Activated T-helper 1 cell treated with anti-CD3 and anti-CD28 coated beads, Interleukin-12 subunit alpha, Interleukin-12 subunit beta, Interleukin-2, Interleukin-4 antibody, amounts not matched to agents 30 ng/mL and 10 ng/mL and 1 ng/mL, durations not matched to agents 14 hours and 24 hours and 36 hours (primary cell): ENCODE measurements at places on chromosomes 7 and 10. TPM values are rescaled to one million over a fixed set of nuclear protein-coding genes. Genes with fewer than 3 reads are reported as not detected.

DNA sequence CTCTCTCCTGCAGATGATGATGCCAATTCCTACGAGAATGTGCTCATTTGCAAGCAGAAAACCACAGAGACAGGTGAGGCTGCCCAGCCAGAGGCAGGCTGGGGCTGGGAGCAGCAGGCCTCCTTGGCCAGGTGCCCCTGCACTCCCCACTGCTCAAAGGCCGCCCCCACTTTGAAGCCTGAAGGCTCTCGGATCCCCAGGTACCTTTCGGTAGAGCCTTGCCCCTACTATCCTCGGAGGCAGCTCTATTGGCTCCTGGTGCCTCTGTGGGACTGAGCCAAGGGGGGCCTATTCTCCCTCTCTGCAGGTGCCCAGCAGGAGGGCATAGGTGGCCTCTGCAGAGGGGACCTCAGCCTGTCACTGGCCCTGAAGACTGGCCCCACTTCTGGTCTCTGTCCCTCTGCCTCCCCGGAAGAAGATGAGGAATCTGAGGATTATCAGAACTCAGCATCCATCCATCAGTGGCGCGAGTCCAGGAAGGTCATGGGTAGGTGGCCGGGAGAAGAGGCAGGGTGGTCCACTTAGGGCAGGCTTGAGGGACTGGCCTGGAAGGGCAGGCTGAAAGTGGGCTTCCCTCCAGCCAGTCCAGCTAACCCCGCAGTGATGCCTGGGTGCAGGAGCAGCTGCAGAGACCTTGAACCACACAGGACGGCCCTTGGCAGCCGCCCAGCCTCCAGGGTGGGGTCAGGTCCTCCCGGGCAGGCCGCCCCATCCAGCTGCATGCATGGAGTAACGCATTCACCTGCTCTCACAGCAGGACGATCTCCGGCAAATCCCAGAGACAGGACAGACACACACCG, 14.1 kb downstream of the LAT2 start:
- DNase-seq, result no peak

DNA sequence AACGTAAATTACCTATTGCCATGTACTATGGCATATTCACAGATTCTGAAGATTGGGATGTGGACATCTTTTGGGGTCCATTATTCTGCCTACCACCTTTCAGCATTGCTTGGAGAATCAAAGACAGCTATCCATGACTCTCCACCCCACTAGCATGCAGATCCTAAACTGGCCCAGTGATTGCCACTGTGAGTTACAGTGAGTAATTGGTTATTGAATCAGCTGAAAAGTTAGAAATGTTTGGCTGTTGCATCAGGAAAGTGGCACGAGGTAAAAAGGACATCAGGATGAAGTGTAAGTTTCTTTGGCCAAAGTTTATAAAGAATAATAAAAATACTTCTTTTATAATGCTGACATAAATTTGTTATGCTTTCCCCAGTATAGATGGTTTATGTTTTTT, 148.2 kb upstream of the ETV1 start:
- no peak for DNase-seq

- no peak for DNase-seq
These were observed 16.7 kb downstream of the TMEM120A start for GRCh38 chr7:75977743-75978142.

Gene TMEM229A
- not detected in 2 replicates for total RNA-seq

DNA sequence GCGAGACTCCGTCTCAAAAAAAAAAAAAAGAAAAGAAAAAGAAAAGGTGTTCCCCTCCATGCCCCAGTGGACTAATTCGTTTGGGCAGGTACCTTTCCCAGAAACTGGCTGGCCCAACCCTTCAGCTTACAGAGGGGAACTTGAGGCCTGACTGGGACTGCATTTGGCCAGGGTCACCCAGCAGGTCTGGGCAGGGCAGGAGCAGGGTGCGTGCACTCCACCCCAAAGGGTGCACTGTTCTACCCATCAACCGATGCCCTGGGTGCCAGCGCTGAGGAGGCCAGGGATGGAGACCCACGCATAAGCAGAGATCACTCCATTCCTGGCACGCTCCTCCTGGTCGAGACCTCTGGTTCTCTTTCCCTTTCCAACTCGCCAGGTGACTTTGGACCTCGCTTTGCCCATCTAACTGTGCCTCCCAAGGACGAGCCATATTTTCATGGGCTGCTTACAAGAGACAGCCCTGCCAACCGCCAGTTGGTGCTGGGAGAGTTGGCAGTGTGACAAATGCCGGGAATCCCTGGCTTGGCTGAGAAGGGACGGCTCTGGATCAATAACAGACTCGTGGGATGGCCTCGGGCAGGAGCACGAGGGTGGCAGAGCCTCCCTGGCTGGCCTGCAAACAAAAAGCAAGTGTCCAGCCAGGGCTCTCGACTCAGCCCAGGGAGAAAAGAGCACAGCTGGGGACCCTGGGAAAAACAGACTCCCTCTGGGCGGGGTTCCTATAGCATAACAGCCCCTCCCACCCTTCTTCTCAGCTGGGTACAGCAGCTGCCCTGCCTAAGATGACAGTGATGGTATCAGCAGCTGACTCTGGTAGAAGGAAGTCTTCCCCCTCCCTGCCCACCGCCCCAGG, 7.9 kb downstream of the HSPB1 start:
- no peak for DNase-seq

DNA sequence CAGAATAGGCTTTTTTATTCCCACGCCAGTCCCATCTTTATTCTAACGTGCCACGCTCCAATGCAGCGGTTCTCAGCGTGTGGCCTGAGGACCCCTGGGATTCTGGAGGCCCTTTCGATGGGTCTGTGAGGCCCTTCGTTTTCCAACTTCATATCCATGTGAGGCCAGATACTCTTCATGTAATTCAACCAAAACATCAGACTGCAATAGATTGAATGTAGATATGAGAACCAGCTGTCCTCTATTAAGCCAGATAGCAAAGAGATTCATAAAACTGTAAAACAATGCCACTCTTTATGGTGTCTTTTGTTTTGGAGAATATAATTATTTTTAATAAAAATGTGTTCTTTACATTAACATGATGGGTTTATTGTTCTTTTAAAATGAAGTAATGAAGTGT, 53.2 kb upstream of the KMT2C start:
- DNase-seq, result no peak
